ENCODE measurements at places on chromosomes 3 and 15.

DNA sequence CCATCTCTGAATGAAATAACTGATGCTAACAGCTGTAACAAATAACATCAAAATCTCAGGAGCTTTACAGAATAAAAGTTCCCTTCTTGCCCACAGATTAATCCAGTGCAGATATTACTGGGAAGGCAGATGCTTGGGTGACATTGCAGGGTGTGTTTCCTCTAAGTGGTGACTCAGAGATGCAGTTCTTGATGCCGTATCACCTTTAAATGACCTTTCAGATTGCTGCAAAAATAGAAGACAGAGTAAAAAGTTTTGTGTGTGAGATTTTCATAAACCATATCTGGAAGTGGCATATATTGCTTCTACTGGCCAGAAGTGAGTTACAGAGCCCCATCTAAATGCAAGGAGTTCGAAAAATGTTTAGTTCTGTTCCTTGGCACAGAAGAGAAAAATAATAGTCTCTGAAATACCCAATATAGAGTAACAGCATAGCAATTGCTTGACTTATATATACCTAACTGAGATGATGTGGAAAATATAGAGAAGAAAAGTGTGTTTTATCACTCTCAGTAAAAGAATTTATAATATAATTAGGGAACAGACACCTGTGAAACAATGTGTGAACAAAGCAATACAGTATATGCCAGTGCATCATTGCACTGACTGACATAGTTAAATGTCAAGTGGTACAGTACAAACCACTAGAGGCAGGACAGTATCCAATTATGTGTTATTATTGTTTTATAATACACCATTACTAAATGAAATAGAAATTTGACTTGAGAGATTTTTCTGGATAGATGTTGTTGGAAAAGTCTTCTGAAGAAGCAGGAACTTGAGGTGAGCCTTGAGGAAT is 430.7 kb upstream of the CBLB start:
- no peak for DNase-seq

- DNase-seq = no peak
These were observed 187.9 kb upstream of the LMCD1 start for GRCh38 chr3:8313560-8314267.

GRCh38 chr3:38662544-38662943 is 13.1 kb upstream of the SCN5A start:
- DNase-seq = no peak

GRCh38 chr15:51751697-51752683 is 593 bp downstream of the TMOD2 start:
- no peak for DNase-seq

Data from stimulated activated CD8-positive, alpha-beta memory T cell treated with anti-CD3 and anti-CD28 coated beads, Interleukin-4, amount 100 ng/mL, for 1 hour (primary cell).